ENCODE measurements at places on chromosomes 1 and 21. TPM values are rescaled to one million over a fixed set of nuclear protein-coding genes. Genes with fewer than 3 reads are reported as not detected.

The PEAR1 gene
- polyA plus RNA-seq, result not detected

The OR2AK2 gene
- polyA plus RNA-seq, result not detected

The NEK2 gene
- 0.51 TPM for polyA plus RNA-seq

The STIL gene
- 0.15 TPM for polyA plus RNA-seq

The TSHB gene
- not detected for polyA plus RNA-seq

The LCE3E gene
- polyA plus RNA-seq, result not detected

The CNTN2 gene
- not detected for polyA plus RNA-seq

The EXTL1 gene
- not detected for polyA plus RNA-seq

The SPRR2B gene
- not detected for polyA plus RNA-seq

The PDPN gene
- polyA plus RNA-seq, result not detected

The C1orf226 gene
- polyA plus RNA-seq, result not detected

The ABCG1 gene
- polyA plus RNA-seq, result 15.7 TPM

The CYYR1 gene
- not detected for polyA plus RNA-seq

The PM20D1 gene
- polyA plus RNA-seq, result 2.6 TPM

The LMX1A gene
- polyA plus RNA-seq, result not detected

The PLD5 gene
- polyA plus RNA-seq, result not detected

The TCHH gene
- not detected for polyA plus RNA-seq

The HAO2 gene
- polyA plus RNA-seq, result not detected

The KRTAP21-3 gene
- not detected for polyA plus RNA-seq

The RNU1-3 gene
- polyA plus RNA-seq, result not detected

The SLC30A2 gene
- polyA plus RNA-seq, result not detected

The TEKT2 gene
- not detected for polyA plus RNA-seq

The FCN3 gene
- polyA plus RNA-seq, result not detected

The GJA9 gene
- polyA plus RNA-seq, result not detected

The RNU1-4 gene
- not detected for polyA plus RNA-seq

The NR5A2 gene
- polyA plus RNA-seq, result not detected

The RGS16 gene
- 0.21 TPM for polyA plus RNA-seq

The ADAMTS1 gene
- polyA plus RNA-seq, result 0.87 TPM

The BLACAT1 gene
- polyA plus RNA-seq, result not detected

The TMEM240 gene
- not detected for polyA plus RNA-seq

The LINGO4 gene
- 0.28 TPM for polyA plus RNA-seq

The CD1E gene
- polyA plus RNA-seq, result not detected

The C8A gene
- polyA plus RNA-seq, result not detected

The CYP4Z1 gene
- polyA plus RNA-seq, result not detected

The CLDN17 gene
- polyA plus RNA-seq, result not detected

The TNFRSF8 gene
- polyA plus RNA-seq, result not detected

The KIF14 gene
- not detected for polyA plus RNA-seq

The ANGPTL3 gene
- polyA plus RNA-seq, result not detected

The KCNA2 gene
- 0.16 TPM for polyA plus RNA-seq

The MYOCOS gene
- not detected for polyA plus RNA-seq

The RCAN1 gene
- 19.6 TPM for polyA plus RNA-seq

The TMEM51 gene
- not detected for polyA plus RNA-seq

The PTPRF gene
- polyA plus RNA-seq, result not detected

The RHOU gene
- polyA plus RNA-seq, result 2.3 TPM

The PCP4 gene
- not detected for polyA plus RNA-seq

The NPPB gene
- polyA plus RNA-seq, result not detected

The RAVER2 gene
- 1.5 TPM for polyA plus RNA-seq

The NBPF3 gene
- 8.3 TPM for polyA plus RNA-seq

The ITLN2 gene
- polyA plus RNA-seq, result not detected

All from CD8-positive, alpha-beta memory T cell (primary cell).